Fibroblast of skin of left quadriceps (primary cell): ENCODE measurements at places on chromosomes 5 and 9.

- no peak for DNase-seq
Observed at GRCh38 chr5:56648460-56649034, 166.8 kb upstream of the MAP3K1 start.

GRCh38 chr5:156401804-156402203, 74.8 kb downstream of the SGCD start:
- DNase-seq = no peak

DNA sequence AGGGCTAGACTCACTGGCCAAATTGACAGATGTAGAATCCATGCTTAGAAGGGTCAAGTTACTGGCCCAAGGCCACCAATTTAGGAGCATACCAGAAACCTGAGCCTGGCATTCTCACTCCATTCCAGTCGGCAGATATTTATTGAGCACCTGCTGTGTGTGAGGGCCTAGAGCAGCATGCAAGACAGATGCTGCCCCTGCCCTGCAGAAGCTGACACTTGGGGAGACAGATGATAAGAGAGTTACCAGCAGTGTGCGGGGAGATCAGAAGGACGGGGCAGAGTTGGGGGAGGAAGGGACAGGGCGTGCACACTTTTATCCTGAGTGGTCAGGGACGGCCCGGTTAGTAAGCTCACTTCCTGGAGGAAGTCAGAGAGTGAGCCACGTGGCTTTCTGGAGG, 111.5 kb upstream of the RAPGEF1 start:
- DNase-seq = no peak

GRCh38 chr5:95770830-95771708, 39.9 kb downstream of the RHOBTB3 start:
- no peak for DNase-seq

- no peak for DNase-seq
Observed at GRCh38 chr5:92505925-92506324, 1075.1 kb downstream of the NR2F1-AS1 start.
